ENCODE measurements at places on chromosomes 6 and 20. TPM values are rescaled to one million over a fixed set of nuclear protein-coding genes. Genes with fewer than 3 reads are reported as not detected.

The BAG2 gene
- total RNA-seq: 10.0 TPM

DNA sequence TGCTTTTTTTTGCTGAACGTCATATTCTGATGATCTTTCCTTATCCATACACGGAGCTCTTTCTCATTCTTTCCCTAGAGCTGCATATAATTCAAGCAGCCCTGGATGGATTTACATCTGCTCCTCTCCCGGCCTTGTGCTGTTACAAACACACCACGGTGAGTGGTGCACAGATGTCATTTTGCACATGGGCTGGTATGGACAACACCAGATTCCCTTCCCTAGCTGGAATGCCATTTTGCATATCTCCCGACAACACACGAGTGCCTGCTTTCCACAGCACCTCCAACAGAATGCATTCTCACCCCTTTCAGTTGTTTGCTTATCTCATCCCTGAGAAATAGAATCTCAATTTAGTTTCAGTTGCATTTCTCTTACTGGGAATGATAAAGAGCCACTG lies 69.5 kb upstream of the AFDN start:
- no peaks in the 10 kb centered on the region for H3K4me1 ChIP-seq
- H3K27me3 ChIP-seq: no peaks in the 10 kb centered on the region
- no peak overlapping the region for H3K27ac ChIP-seq

DNA sequence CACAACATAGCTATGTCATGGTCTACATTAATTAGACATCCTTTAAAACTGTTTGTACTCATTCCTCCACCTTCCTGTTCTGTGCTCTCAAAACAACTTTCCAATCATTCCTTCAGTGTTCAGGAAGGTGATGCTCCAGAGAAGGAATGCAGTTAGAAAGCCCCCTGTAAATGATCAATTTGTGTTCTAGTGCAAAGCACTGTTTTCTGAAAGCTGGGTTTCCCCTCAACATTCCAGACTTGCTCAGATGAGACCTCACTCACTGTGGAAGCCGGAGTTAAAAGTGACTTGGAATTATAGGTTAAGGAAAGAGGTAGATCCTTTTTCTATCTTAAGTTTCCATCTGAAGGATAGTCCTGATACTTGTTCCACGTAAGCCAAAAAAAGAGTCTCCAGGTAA lies 95.9 kb downstream of the BMP2 start:
- DNase-seq: no peak
- H3K4me3 ChIP-seq: no peak overlapping the region
- no peaks in the 10 kb centered on the region for H3K27me3 ChIP-seq
- H3K27ac ChIP-seq: no peak overlapping the region
- no peaks in the 10 kb centered on the region for H3K36me3 ChIP-seq
- H3K4me1 ChIP-seq: no peaks in the 10 kb centered on the region

- H3K4me3 ChIP-seq: no peak overlapping the region
- no peaks in the 10 kb centered on the region for H3K27me3 ChIP-seq
- no peaks in the 10 kb centered on the region for H3K36me3 ChIP-seq
- no peaks in the 10 kb centered on the region for H3K4me1 ChIP-seq
- H3K27ac ChIP-seq: no peak overlapping the region
Measured at GRCh38 chr6:97919631-97920030, 636.6 kb upstream of the MMS22L start.

GRCh38 chr6:18503206-18503592 lies 116.0 kb downstream of the RNF144B start:
- no peaks in the 10 kb centered on the region for H3K36me3 ChIP-seq
- H3K4me3 ChIP-seq: no peak overlapping the region
- H3K4me1 ChIP-seq: no peaks in the 10 kb centered on the region
- no peak for DNase-seq

DNA sequence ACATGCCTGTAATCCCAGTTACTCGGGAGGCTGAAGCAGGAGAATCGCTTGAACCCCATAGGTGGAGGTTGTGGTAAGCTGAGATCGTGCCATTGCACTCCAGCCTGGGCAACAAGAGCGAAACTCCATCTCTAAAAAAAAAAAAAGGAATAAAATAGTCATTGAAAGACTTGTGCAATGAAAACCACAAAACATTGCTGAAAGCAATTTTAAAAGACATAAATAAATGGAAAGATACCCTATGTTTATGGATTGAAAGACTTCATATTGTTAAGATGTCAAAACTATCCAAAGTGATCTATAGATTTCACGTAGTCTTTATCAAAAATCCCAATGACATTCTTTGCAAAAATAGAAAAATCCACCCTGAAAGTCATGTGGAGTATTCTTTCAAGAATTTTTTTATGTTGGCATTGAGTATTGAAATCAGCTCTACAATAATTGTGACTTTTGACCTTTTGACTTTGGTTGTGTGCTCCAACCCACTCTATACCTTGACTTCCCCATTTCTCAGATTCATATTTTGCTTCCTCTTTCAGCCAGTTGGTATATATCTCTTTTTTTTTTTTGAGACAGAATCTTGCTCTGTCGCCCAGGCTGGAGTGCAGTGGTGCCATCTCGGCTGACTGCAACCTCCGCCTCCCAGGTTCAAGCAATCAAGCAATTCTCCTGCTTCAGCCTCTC lies 45.5 kb upstream of the SLC23A2 start:
- no peaks in the 10 kb centered on the region for H3K36me3 ChIP-seq
- no peaks in the 10 kb centered on the region for H3K27me3 ChIP-seq
- no peak overlapping the region for H3K27ac ChIP-seq
- H3K4me1 ChIP-seq: no peaks in the 10 kb centered on the region

- no peak overlapping the region for H3K27ac ChIP-seq
- no peaks in the 10 kb centered on the region for H3K27me3 ChIP-seq
- peaks cover 93% of the 10 kb centered on the region for H3K36me3 ChIP-seq
- H3K4me3 ChIP-seq: no peak overlapping the region
Measured at GRCh38 chr6:56595490-56596122, 47.1 kb downstream of the DST start.

DNA sequence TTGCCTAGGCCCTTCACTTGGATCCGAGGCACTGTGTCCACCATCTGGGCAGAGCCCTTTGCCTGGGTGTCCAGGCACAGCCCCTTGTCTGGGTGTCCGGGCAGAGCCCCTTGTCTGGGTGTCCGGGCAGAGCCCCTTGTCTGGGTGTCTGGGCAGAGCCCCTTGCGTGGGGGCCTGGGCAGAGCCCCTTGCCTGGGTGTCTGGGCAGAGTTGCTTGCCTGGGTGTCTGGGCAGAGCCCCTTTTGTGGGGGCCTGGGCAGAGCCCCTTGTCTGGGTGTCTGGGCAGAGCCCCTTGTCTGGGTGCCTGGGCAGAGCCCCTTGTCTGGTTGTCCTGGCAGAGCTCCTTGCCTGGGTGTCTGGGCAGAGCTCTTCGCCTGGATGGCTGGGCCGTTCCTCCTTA lies 443.4 kb upstream of the CDH4 start:
- no peak overlapping the region for H3K27ac ChIP-seq
- H3K4me3 ChIP-seq: no peak overlapping the region
